ENCODE measurements at places on chromosomes 12 and 14.
A peak's percentile ranks its signal among the peaks of the same experiment; 100 is the strongest.

- DNase-seq: no peak
Observed at GRCh38 chr14:89166633-89167032, 250.4 kb downstream of the FOXN3 start.

DNA sequence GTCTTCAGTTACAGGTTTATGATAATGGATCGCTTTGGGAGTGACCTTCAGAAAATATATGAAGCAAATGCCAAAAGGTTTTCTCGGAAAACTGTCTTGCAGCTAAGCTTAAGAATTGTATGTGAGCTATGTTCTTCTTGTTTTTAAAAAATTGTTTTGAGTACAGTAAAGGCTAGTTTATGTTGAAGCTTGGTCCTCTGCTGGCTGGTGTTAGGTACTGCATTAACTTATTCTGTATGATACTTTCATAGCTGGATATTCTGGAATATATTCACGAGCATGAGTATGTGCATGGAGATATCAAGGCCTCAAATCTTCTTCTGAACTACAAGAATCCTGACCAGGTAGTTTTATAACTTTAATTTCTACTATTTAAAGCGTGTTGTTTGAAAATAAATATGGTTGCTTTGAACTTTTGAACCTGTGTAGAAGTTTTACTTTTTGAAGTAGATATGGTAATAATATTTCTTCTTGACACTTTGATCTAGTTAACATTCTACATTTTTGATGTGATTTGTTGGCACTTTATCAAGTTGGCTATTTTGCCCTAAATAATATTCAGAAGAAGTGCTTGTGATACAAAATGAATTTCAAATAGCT is 55.7 kb downstream of the VRK1 start:
- DNase-seq: no peak

GRCh38 chr12:24023081-24023480 is 73.6 kb upstream of the SOX5 start:
- no peak for DNase-seq

GRCh38 chr12:132921685-132922084 is 34.3 kb upstream of the CHFR start:
- DNase-seq: no peak

DNA sequence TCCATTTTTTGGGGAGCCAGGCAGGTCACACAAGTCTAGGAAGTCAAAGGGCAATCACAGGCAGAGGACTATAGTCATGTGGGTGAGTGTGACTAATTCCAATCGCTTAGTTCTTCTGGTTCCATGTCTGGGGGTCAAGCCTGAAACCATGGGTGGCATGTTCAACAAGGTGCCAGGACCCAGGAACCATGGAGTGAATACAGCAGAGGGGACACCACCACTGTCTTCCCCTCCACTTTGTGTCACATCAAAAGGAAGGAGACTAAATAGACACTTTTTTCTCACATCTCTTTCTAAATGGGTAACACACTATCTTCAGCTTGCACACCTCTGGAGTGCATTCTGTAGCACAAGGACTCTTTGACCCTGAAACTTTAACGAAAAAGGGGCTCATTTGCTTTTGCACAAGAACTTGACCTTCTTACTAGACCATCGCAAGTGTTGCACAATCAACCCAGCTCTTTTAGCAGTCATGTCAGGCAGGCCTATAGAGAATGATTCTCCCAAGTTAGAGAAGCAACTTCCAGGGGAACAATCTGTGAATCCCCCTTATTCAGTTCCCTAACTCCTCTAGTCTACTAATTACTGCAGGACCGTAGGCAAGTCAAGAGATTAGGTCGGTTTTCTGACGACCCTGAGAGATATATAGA is 398.7 kb downstream of the NELL2 start:
- no peak for DNase-seq

GRCh38 chr14:21069388-21070082 is 569 bp upstream of the ARHGEF40 start:
- DNase-seq: no peak

GRCh38 chr12:90842477-90842876 is 112.5 kb downstream of the CCER1 start:
- no peak for DNase-seq

- no peak for DNase-seq
Observed at GRCh38 chr14:48849741-48850322, 736.3 kb downstream of the RPS29 start.

DNA sequence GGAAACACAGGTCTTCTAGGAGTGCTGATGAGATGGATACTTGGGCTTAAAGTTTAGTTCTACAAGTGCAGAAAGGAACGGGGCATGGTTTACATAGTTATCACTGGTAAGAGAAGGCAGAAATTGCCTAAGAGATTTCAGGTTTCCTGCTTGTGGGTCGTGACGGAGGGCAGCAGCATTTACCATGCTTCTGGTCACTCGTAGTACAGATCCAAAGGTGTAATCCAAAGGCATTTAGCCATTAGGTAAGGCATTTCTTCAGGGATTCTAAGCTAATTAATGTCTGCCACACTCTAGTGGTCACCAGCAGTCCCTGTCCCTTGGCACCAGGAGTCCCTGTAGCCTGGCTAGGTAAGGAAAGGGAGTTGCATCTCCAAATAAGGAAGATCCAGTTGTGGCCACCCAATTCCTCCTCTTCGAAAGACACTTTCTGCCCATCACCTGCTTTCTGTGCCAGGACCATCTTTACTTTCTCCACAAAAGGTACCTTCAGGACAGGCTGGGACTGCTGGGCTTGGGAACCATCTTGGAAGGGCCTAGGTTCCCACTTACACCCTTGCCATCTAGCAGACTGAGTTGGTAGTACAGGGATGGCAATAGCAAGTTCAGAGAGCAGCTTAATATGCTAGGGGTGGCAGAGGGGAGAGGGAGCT is 1.5 kb downstream of the GSTZ1 start:
- no peak for DNase-seq

GRCh38 chr12:113534555-113534954 is 62.9 kb upstream of the LHX5 start:
- no peak for DNase-seq

GRCh38 chr14:23359722-23360447 is 5.1 kb downstream of the EFS start:
- DNase-seq: no peak

DNA sequence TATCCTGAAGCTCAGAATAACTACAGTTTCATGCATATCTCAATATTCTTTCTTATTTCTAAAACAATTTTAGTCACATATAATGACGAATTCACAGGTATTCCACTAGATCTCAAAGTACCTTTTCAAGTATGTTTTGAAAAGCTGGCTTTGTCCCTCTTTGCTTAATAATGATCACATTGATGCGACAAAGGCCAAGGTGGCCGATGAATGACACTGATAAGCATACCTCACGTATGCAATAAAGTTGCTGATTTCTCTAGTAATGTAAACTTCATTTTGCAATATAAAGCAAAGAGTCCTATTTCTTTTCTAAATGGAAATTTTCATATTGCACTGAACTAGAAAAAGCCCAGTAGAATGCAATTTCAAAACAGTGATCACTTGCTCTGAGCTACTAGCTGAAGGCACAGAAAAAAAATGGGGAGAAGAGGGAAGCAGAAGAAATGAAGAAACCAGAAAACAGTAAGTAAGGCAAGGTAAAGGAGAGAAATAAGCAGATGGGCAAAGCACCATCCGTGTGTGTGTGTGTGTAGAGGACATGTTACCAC is 29.3 kb downstream of the FGD6 start:
- DNase-seq: no peak

DNA sequence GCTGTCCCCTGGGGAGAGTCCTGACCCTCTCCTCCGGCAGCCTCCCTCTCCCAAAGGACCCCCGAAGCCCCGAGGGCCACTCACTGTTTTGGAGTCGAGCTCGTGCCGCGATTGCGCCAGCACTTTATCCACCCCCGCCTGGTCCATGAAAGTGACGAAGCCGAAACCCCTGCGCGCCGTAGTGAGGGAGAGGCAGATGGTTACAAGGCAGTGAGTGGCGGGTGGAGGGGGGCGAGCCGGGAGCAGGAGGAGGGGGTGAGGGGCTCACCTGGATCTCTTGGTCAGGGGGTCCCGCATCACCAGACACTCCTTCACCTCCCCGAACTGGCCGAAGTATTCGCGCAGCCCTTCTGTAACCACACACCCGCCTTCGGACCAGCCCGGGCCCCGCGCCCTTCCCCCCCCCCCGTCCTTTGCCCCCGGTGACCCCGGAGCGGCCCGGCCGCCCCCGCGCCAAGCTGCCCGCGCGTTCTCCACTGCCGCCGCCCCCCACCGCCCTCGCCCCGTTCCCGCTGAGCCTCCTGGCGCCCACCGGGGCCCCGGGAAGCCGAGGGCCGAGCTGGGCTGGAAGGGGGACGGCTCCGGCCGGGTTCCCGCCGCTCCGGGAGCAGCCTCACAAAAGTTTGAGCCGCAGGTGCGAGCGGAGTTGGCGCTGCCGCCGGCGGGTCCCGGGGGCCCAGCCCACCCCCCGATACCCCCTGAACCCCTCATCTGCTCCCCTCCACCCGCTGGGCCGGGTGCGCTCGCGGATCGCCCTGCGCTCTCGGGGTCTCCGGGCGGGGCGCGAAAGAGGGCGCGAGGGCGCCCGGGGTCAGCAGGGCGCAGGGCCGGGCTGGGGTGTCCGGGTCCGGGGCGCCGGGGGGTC is 808 bp downstream of the MSI1 start:
- DNase-seq: no peak

GRCh38 chr12:108664338-108665258 is 30.9 kb upstream of the SELPLG start:
- peak; percentile 81 for DNase-seq

DNA sequence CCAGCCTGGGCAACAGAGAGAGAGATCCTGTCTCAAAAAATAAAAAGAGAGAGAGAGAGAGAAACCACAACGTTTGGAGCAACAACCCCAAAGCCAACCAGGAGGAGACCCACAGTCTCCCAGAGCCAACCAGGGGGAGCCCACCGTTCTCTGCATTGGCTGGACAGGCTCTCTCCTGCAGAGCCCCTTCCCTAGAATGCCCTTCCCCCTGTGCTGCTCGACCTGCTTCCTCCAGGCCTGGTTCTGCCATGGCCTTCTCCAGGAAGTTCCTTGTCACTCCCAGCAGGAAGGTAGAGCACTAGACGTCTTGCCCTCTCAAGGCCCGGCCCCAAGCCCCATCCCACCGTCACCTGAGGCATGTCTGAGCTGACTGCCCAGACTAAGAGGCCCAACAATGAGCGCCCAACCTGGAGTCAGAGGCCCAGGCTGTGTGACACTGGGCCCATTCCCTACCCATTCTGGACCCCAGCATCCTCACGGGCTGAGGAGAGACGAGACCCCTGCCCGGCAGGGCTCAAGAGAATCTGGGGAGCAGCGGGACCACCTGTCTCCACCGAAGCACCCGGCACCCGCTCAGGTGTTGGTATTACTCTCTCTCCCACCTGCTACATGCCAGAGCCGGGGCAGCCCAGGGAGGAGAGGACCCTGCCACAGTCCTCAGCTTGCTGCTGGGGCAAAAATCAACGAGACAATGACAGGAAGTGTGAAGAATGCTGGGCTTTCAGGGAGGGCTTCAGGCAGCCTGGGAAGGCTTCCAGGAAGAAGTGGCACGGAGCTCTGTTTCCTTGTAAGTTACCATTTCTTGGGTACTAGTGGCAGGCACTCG is 61.2 kb downstream of the DIO3 start:
- DNase-seq: no peak

DNA sequence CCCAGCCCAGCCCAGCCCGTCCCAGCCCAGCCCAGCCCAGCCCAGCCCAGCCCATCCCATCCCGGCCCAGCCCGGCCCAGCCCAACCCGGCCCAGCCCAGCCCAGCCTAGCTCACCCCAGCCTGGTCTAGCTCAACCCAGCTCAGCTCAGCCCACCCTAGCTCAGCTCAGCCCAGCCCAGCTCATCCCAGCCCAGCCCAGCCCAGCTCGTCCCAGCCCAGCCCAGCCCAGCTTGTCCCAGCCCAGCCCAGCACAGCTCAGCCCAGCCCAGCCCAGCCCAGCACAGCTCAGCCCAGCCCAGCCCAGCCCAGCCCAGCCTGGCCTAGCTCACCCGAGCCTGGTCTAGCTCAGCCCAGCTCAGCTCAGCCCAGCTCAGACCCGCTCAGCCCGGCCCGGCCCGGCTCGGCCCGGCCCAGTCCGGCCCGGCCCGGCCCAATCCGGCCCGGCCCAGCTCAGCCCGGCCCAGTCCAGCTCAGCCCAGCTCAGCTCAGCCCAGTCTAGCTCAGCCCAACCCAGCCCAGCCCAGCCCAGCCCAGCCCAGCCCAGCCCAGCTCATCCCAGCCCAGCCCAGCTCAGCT is 184.7 kb downstream of the TMEM121 start:
- no peak for DNase-seq

DNA sequence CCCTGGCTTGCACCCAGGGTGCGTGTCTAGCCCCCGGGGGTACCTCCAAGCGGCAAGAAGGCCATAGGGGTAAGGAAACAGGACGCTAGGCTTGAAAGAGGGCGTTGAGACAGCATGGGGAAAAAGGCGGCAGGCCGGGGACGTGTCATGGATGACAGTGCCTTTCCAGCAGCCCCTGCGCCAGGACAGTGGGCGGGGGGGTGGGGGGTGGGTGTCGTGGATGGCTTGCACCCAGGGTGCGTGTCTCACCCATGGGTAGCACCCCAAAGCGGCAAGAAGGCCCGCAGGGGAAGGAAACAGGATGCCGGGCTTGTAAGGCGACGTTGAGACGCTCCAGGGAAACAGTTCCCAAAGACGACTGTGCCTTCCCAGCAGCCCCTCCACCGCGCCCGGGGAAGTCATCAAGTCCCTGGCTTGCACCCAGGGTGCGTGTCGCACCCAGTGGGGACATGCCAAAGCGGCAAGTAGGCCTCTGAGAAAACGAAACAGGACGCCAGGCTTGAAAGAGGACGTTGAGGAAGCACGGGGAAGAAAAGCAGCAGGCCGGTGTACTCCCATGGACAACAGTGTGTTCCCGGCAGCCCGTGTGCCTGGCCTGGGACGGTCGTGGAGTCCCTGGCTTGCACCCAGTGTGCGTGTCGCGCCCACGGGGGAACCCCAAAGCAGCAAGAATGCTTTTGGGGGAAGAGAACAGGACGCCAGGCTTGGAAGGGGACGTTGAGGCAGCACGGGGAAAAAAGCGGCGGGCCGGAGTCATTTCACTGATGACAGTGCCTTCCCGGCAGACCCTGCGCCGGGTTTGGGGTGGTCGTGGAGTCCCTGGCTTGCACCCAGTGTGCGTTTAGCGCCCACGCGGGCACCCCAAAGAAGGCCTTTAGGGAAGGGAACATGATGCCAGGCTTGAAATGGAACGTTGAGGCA is 163.5 kb upstream of the ALG10B start:
- DNase-seq: no peak

GRCh38 chr14:34081101-34081575 is 130.3 kb upstream of the EGLN3 start:
- DNase-seq: no peak

GRCh38 chr14:60509438-60510253 is 700 bp downstream of the SIX6 start:
- DNase-seq: no peak

DNA sequence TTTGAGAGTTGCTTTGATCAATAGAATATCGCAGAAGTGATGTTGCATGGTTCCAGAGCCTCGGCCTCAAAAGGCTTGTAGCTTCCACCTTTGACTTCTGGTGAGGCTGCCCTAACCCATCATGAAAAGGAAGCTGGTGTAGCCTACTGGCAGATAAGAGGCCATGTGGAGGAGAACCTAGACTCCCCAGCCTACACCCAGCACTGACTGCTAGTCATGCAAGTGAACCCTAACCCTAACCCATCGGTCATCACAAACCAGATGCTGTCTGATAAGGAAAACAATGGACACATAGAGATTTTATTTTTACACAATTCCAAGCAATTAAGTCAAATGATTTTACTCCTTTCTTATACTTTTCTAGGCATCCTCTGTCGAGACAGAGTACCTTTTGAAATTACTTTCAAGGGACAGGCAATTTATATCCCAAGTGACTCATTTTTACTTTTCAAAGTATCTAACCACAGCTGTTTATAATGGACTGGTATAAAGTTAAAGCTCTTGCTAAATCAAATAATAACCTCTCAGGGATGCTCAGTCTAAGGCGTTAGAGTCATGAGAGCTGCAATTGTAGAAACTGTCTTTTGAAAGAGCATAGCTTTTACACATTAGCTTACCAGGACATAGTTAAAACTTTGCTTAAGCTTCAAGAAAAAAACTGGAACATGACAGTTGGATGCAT is 17.6 kb downstream of the PTPRB start:
- no peak for DNase-seq
